ENCODE measurements at places on chromosomes 12 and 14.

GRCh38 chr12:47082796-47083621 is 3.2 kb upstream of the AMIGO2 start:
- peak; percentile 86 for DNase-seq

GRCh38 chr14:105317546-105317945 is 3.0 kb downstream of the PACS2 start:
- peak; percentile 57 for DNase-seq

GRCh38 chr12:46382408-46382963 is 9.9 kb upstream of the SLC38A2 start:
- no peak for DNase-seq

DNA sequence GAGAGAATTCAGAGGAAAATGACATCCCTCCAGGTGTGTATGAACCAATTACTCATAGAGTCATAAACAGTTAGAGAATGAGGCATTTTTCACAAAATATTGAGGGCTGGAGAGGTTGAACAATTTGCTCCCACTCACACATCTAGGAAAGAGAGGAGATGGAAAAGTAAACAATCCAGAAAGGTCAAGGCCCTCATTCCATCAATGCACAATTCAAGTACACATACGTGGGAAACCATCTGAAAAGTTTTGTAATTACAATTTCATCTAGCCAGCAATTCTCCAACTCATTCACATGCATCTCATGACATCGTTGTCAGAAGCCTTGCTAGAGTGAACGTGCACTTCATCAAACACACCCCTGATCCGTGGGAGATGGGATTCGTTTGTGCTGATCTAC is 15.7 kb upstream of the BCL2L14 start:
- DNase-seq = no peak

- no peak for DNase-seq
These were observed 172.5 kb upstream of the FOXN3 start for GRCh38 chr14:89589400-89590118.

GRCh38 chr14:100383727-100384158 is 60.6 kb downstream of the SLC25A47 start:
- peak; percentile 53 for DNase-seq

DNA sequence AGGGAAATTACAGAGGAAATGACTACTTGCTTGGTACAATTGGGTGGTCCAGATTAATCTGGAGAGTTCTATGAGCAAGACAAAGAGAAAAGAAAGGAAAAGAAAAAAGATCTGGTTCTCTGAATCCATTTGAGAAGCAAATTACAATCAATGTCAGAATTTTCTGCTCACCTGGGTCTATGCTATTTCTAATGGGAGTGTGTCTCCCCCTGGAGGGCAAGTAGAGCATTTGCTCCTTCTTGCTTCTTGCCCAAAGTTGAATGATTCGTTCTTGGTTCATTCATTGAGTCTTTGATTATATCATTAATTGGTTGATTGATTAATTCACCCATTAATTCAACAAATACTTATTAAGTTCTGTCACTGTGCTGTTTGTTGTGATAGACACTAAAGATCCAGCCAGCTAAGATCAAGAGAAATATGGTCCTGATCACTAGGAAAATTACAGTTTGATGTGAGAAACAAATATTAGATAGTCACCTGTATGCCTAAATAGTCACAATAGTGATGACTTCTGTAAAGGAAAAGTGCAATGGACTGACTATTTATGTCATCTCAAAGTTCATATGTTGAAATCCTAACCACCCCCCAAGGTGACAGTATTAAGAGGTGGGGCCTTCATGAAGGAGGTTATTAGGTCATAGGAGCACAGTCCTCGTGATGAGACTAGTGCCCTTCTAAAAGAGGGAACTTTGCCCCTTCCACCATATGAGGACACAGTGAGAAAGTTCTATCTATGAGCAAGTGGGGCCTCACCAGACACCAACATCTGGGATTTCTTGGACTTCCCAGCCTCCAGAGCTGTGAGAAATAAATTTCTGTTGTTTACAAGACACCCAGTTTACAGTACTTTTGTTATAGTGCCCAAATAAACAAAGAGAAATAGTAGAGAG is 8.0 kb upstream of the ASB8 start:
- peak; percentile 81 for DNase-seq

All from fibroblast of the aortic adventitia (primary cell).